ENCODE measurements at places on chromosomes 1 and 21. TPM values are rescaled to one million over a fixed set of nuclear protein-coding genes. Genes with fewer than 3 reads are reported as not detected.

Gene CHAF1B
- total RNA-seq = 4.7 TPM

Gene RAB25
- total RNA-seq = not detected

- H3K27ac ChIP-seq = no peak overlapping the region
- H3K36me3 ChIP-seq = no peaks in the 10 kb centered on the region
Observed at GRCh38 chr1:112950426-112950825, 5.6 kb downstream of the SLC16A1 start.

Gene PRKAA2
- total RNA-seq = 1.4 TPM

Gene IGSF9
- not detected for total RNA-seq

DNA sequence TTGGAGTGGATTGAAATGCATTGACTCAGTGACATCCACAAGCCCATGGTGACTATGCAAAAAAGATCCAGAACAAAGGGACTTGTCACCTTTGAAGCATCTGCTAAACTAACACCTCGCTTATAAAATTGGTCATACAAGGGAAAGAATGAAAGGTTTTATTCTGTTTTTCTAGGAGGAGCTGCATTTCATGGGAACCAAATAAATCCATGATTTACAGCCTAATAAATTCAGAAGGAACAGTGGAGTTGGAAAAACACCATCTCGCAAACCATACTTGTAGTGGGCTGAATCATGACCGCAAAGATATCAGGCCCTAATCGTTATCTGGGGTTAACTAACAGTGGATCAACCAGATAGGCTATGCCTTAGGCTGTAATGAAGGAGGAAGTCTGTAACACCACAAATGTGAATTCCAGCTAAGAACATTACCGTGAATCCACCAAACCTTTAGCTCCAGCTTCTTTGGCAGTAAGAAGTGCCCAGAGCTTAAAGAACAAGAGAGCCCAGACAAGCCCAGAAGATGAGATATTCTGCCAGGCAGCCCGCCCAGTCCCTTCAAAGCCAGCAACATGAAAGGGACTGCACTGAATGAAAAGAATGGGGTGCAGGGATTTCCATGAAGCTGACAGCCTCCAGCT is 27.4 kb downstream of the RSPH1 start:
- H3K27ac ChIP-seq = no peak overlapping the region
- no peaks in the 10 kb centered on the region for H3K36me3 ChIP-seq
- DNase-seq = no peak
- H3K4me1 ChIP-seq = no peaks in the 10 kb centered on the region

GRCh38 chr1:3077561-3077960 is 8.6 kb downstream of the PRDM16 start:
- peaks cover 33% of the 10 kb centered on the region for H3K27me3 ChIP-seq
- no peak overlapping the region for H3K27ac ChIP-seq
- DNase-seq = no peak

Gene VANGL2
- 0.28 TPM for total RNA-seq

Gene CD5L
- total RNA-seq = not detected

DNA sequence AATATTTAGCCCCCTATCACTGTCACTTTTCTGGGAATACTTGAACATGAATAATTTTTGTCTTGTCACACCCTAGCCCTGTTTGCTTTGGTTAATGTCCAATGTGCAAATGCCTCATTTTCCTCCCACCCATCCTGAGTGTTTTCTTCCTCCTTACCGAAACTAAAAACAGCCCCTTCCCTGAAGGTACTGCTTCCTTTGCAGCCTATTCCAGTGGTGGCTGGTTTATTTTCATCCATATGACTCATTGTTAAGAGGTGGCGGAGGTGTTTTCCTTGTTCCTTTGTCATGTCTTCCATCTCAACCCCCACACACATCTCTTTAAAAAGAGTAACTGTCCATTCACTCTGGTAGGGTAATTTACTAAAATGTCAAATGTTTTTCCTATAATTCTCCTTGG is 40.4 kb downstream of the CD55 start:
- H3K36me3 ChIP-seq = no peaks in the 10 kb centered on the region
- DNase-seq = peak; percentile 23
- no peak overlapping the region for H3K4me3 ChIP-seq
- no peak overlapping the region for H3K27ac ChIP-seq
- H3K4me1 ChIP-seq = peaks cover 4% of the 10 kb centered on the region
- no peaks in the 10 kb centered on the region for H3K27me3 ChIP-seq

- DNase-seq = no peak
- no peak overlapping the region for H3K4me3 ChIP-seq
- H3K4me1 ChIP-seq = no peaks in the 10 kb centered on the region
- H3K27ac ChIP-seq = no peak overlapping the region
Observed at GRCh38 chr1:162113419-162113818, 43.9 kb downstream of the NOS1AP start.

DNA sequence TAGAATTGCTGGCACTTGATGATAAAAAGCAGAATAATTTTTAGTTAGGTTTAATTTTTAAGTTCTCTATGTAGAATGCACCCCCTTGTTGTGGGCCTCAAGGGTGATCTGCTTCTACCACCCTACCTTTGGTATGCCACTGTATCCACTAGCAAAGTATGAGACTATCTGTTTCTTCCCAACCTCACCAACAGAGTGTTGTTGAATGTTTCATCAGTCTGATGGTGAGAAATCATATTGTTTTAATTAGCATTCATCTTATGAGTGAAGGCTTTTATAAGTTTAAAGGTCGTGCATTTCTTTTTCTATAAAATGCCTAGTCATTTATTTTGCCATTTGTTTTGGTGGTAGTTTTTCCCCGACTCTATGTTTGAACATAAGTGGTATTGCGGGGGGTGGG is 141.0 kb downstream of the MAGI3 start:
- H3K36me3 ChIP-seq = no peaks in the 10 kb centered on the region
- no peaks in the 10 kb centered on the region for H3K27me3 ChIP-seq
- H3K4me3 ChIP-seq = no peak overlapping the region
- DNase-seq = no peak

DNA sequence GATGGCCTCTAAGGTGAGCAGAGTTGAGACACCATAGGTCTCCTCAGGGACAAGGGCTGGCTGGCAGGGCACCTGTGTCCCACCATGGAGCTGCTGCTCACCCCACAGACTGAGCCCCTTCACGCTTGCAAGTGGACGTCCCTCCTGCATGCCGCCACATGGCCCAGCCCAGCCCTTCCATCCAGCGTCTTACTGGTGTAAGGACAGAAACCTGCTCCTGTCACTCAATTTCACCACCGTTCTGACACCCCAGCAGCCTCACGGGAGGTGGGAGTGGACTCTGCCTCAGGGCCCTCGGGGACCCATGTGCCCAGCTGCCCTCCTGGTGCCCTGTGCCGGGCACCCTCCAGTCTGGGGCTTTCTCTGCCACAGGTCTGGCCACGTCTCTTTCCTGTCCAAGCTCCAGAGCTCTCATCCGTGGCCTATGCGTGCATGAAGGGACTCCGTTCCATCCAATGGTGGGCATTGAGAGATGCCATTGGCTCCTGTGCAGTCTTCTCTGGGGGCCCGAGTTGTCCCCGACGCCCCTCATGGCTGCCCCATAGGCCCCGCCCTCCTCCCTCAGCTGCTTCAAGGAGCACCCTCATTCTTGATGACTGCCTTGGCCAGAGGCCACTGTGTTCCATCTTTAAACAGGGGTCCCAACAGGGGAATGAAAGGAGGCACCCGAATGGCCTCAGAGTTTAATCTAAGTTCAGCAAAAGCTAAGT is 42.6 kb upstream of the COL6A1 start:
- no peak overlapping the region for H3K4me3 ChIP-seq
- H3K27ac ChIP-seq = no peak overlapping the region
- H3K4me1 ChIP-seq = no peaks in the 10 kb centered on the region
- DNase-seq = no peak
- H3K36me3 ChIP-seq = no peaks in the 10 kb centered on the region
- H3K27me3 ChIP-seq = no peaks in the 10 kb centered on the region

- H3K36me3 ChIP-seq = no peaks in the 10 kb centered on the region
- DNase-seq = no peak
- H3K27ac ChIP-seq = no peak overlapping the region
- no peak overlapping the region for H3K4me3 ChIP-seq
Observed at GRCh38 chr21:36456729-36457414, 23.1 kb downstream of the CLDN14 start.

DNA sequence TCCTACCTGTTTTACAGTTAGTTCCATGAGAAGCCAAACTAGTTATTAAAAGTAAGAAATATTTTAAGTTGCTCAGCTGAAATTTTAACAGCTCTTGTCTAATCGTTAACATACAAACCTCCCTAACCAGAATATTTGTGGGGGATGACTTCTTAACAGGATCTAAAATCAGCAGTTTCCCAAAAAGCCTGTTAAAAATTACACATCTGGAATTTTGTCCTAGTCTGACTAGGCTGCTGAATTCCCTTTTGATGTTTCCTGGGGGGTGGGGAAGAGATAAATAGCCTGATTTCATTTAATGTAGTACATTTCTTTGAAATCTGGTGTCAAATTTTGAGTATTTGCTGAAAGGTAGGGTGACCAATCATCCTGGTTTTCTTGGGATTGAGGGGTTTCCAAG is 78.8 kb upstream of the ARHGAP29 start:
- H3K27ac ChIP-seq = no peak overlapping the region
- H3K4me1 ChIP-seq = peaks cover 2% of the 10 kb centered on the region
- H3K4me3 ChIP-seq = no peak overlapping the region
- DNase-seq = no peak
- H3K36me3 ChIP-seq = no peaks in the 10 kb centered on the region
- H3K27me3 ChIP-seq = no peaks in the 10 kb centered on the region

Gene RGS8
- total RNA-seq = not detected

DNA sequence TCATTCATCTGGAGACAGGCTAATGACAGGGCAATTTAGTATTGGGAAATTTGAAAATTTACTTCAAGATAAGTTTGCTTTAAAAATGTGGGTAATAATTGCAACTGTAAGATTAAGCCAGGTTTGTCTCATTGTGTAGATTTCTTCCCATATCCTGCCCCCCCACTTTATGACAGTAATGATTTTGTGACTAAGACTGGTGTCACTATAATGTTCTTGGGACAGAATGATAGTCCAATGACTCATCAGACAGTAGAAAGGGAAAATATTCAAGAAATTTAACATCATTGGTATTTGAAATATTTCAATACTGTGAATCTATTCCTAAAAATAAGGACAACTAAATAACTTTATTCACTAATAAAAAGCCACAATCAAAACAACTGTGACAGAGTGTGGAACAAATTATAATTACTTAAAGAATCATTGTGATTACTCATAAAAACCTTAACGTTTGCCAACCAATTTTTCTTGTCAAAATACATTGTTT is 36.7 kb downstream of the FH start:
- H3K36me3 ChIP-seq = no peaks in the 10 kb centered on the region
- no peak overlapping the region for H3K27ac ChIP-seq
- peaks cover 6% of the 10 kb centered on the region for H3K4me1 ChIP-seq
- peak; percentile 75 for DNase-seq
- H3K4me3 ChIP-seq = no peak overlapping the region

DNA sequence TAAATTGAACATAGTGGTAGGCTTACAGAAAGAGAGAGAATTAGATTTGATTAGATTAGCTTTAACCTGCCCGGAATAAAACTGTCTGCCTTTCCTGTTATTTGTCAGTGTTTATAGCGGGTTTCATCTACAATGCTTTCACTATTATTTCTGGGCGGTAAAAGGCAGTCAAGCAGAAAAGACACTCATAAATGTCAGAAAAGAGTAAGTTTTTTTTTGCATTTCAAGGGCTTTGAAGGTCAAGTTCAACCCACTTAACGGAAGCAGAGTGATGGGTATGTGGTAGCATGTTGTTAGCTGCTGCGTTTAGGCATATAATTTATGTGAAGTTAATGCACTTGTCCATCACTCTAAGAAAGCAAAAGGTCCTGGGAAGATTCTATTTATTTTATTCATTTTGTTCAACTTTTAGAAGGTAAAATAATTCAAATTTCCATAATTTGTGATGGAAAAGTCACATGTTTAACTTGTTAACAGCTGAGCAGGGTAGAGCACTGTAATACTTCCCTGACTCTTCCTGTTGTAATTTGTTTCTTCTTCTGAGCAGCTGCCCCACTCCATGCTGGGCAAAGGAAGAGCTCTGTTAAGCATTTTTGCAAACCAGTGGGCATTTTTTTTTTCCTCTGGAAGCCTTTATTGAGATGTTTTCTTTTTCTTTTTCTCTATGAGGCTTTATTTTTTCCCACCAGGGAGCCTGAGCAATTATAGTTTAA is 220.1 kb downstream of the ST6GALNAC3 start:
- no peak overlapping the region for H3K27ac ChIP-seq
- H3K27me3 ChIP-seq = no peaks in the 10 kb centered on the region
- no peaks in the 10 kb centered on the region for H3K4me1 ChIP-seq

DNA sequence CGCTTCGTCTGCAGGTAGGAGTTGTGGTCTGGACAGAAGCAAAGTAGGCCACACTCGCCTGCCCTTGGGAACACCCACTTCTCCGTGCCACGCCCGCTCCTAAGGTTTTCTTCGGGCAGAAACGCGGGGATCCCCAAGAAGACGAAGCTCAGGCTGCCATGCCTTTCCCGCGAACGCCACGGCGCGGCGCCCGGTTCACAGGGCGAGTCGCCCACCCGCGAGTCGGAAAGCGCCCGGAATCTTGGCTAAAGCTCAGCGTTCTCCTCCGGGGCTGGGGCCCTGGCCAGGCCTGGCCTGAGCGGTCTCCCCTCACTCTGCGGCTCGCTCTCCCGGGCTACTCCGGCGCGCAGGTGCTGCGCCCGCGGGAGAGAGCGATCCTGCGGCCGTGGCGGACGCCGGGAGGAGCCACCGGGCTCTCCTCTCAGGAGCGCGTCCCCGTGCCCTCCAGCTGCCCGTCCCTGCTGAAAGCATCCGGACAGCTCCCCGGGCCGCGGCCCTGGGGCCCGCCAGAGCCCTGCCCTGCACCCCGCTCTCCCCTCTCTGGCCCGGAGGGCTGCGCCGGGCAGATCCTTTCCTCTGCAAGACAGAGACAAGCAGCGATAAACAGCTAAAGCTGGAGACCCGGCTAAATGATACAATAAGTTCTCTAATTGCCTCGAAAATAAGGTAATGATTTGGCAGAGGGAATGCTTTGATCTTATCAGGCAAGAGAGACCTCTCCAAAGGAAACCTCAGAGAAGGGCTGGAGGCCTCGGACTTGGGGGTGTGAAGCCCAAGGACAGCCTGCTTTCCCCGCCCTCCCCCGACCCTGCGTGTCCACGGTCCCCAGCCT is 6.7 kb upstream of the WNT2B start:
- H3K4me1 ChIP-seq = peaks cover 6% of the 10 kb centered on the region
- no peaks in the 10 kb centered on the region for H3K36me3 ChIP-seq
- H3K4me3 ChIP-seq = peak overlapping the region; percentile 40
- peaks cover 27% of the 10 kb centered on the region for H3K27me3 ChIP-seq
- peak; percentile 54 for DNase-seq

DNA sequence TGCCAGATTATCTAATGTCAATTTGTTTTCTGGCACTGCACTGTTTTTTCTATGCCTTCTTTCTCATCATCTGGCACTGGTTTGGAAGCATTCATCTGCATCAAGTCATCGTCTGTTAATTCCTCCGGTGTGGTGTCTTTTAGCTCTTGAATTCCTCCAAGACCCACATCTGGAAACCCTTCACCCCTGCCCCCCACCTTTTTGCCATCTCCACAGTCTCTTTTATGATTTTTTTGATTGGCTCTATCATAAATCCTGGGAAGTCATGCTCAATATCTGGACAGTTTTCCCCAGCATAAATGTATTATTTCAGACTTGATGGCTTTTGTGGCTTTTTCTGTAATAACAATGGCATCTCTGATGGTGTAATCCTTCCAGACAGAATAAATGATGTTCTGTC is 10.4 kb upstream of the KCNK1 start:
- no peaks in the 10 kb centered on the region for H3K36me3 ChIP-seq
- DNase-seq = no peak
- H3K27ac ChIP-seq = no peak overlapping the region
- no peak overlapping the region for H3K4me3 ChIP-seq

- no peaks in the 10 kb centered on the region for H3K4me1 ChIP-seq
- H3K27me3 ChIP-seq = no peaks in the 10 kb centered on the region
- H3K4me3 ChIP-seq = no peak overlapping the region
- H3K27ac ChIP-seq = no peak overlapping the region
Observed at GRCh38 chr21:23160914-23161313, 2162.7 kb downstream of the NCAM2 start.

Gene FOXO6
- total RNA-seq = not detected
